ENCODE measurements at places on chromosomes 7 and 10.
A peak's percentile ranks its signal among the peaks of the same experiment; 100 is the strongest.

DNA sequence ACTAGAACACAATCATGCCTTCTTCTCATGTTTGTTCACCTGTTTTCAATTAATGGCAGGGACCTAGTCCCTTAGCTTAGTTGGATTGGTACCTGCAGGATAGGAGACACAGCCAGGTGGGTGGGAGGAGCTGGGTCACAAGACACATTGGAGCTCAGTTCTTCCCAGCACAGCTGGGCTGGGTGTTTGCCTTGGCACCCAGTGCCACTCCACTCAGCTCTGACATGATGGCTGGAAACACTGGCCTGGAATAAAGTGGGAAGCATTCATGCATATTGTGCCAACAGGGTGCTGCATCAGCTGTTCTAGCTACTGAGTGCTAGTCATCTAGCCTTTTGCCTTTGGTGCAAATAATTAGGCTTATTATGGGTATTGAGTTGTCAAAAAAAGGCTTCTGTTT, 226.1 kb downstream of the PTEN start:
- DNase-seq, result no peak

DNA sequence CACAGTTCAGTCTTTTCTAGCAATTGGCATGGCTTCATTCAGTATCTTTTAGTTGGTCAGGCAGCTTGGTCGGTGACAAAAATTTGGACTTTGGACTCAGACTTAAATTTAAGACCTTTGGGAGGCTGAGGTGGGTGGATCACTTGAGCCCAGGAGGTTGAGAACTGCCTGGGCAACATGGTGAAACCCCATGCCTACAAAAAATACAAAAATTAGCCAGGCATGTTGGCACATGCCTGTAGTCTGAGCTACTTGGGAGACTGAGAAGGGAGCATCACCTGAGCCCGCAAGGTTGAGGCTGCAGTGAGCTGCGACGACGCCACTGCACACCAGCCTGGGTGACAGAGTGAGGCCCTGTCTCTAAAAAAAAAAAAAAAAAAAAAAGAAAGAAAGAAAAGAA, 19.5 kb upstream of the ITPRID1 start:
- DNase-seq, result no peak

GRCh38 chr7:2261611-2262010, 19.6 kb downstream of the NUDT1 start:
- no peak for DNase-seq

DNA sequence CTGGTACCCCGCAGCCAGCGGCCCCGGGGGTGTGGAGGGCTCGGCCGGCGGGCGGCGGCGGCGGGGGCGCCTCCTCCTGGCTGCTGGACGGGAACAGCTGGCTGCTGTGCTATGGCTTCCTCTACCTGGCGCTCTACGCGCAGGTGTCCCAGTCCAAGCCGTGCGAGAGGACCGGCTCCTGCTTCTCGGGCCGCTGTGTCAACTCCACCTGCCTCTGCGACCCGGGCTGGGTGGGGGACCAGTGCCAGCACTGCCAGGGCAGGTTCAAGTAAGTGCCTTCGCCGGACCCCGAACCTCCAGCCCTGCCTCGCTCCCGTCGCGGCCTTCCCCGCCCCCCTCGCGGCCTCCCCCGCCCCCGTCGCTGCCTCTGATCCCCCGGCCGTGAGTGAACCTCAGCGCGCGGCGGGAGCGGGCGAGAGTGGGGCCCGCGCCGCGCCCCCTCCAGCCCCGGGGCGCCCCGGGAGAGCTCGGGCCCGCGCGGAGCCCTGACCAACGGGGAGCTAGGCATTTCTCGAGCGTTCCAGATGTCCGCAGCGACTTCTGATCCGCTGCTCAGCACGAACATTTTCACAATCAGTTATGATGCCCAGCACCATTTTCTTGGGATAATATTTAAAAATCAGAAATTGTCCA, 727 bp downstream of the ATRNL1 start:
- no peak for DNase-seq

DNA sequence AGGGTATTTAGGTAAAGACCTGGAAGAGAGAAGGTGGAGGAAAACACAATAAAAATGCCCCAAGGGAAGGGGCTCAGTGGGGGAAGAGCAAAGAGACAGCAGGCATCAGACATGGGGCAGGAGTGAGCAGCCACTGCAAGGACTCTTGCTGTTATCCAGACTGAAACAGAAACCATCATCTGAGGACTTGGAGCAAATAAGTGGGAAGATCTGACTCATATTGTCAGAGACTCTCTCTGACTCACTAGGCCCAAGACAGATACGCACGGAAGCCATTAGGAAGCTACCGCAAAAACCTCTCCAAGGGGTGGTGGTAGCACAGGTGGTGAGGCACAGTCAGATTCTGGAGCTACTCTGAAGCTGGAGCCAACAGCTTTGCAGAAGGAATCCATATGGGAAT, 110.7 kb downstream of the RNF32 start:
- DNase-seq, result peak; percentile 18

- no peak for DNase-seq
Measured at GRCh38 chr7:47669901-47670384, 88.0 kb upstream of the TNS3 start.

GRCh38 chr7:106844279-106844997, 20.6 kb upstream of the PIK3CG start:
- no peak for DNase-seq

GRCh38 chr10:71216751-71217265, 4.4 kb downstream of the UNC5B start:
- DNase-seq, result no peak

DNA sequence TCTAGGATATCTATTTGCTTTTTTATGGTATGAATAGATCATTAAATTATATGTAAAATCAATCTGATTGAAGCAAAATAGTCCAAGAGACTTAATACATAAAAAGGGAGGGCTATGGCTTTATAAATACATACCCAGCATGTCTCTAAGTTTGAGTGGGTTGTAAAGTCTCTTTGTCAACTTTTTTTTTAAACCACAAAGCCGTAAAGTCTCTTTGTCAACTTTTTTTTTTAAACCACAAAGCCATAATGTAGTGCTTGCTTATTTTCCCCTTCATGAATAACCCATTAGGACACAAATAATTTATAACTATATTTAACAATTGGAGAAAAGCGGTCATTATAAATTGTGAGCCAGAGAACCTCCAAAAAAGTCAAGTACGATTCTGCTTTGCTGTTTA, 5.7 kb downstream of the HECTD2 start:
- DNase-seq, result no peak

GRCh38 chr10:70843776-70844489, 28.2 kb downstream of the SGPL1 start:
- DNase-seq, result no peak

DNA sequence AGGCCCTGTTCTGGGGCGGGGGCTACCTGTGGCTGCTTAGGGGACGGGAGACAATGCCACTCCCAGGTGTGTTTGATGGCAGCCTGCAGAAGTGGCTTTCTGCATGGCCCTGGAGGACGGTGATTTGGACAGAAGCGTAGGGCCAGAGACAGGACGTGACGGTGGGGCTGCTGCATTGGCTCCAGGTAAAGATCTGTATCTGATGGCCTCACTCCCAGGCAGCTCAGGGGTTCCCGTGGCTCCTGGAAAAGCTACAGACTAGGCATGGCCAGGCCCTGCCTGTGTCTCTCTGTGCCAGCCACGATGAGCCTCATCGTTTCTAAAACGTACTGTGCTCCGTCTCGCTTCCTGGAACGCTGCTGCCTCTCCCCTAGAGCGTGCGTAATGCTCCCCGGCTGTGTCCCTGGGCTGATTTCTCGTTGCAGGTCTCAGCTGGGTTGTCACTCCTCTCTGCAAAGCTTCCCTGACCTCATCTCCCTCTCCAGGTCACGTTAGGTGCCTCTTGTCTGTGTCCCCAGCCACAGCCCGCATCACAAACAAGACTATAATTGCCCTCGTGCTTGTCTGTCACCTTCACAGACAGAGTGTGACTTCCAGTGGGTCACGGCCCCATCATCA, 12.6 kb downstream of the GTF2IRD1 start:
- DNase-seq, result no peak

- no peak for DNase-seq
Measured at GRCh38 chr7:31054608-31055278, 2.6 kb downstream of the ADCYAP1R1 start.

- no peak for DNase-seq
Measured at GRCh38 chr10:23568996-23569395, 130.1 kb downstream of the OTUD1 start.

DNA sequence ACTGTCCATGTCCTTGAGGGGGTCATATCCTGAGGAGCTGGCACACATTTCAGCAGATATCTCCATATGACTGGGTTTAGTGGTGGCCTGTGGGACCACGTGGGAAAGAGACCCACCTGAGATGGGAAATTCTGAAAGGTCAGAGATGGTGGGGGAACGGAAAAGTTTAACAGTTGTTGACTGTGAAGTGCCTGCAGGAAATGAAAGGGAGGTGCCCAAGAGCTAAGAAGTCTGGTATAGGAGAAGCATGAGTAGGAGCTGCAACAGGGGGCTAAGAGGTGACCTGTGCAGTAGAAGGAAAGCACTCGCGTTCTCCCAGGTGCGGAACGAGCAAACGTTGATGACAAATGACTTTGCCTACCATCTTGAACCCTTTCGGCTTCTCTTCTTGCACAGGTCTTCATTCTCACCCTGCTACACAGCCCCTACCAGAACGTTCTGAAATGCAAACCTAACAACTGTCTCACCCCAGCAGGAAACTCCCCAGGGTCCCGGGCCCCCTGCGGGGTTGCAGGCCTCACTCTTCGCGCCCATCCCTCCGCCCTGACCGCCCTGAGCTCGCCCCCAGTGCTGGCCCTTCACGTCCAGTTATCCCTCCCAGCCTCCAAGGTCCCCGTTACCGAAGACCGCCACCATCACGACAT, 9.8 kb upstream of the FXYD4 start:
- DNase-seq, result no peak

- no peak for DNase-seq
Measured at GRCh38 chr7:157635669-157636068, 298.9 kb downstream of the DNAJB6 start.

DNA sequence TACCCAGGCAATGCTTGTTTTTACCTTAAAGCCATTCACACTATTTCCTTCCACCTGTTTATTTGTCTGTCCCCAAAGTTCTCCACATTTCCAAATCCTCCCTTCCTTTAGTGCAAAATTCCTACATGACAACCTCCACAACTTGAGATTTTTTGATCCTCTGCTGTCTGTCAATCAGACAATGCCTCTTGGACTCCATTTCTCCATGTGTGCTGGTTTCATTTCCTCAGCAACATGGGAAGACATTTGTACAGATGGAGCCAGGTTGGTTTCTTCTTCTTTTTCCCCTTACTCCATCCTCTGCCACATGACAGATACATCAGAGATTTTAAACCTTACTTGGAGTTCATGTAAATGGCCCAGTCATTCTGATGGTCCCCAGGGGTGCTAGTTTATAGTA, 19.1 kb upstream of the GIMAP2 start:
- no peak for DNase-seq

GRCh38 chr7:137981668-137982067, 20.2 kb downstream of the CREB3L2 start:
- DNase-seq, result no peak

- DNase-seq, result no peak
Measured at GRCh38 chr7:29199776-29200175, 5.2 kb downstream of the CHN2 start.

DNA sequence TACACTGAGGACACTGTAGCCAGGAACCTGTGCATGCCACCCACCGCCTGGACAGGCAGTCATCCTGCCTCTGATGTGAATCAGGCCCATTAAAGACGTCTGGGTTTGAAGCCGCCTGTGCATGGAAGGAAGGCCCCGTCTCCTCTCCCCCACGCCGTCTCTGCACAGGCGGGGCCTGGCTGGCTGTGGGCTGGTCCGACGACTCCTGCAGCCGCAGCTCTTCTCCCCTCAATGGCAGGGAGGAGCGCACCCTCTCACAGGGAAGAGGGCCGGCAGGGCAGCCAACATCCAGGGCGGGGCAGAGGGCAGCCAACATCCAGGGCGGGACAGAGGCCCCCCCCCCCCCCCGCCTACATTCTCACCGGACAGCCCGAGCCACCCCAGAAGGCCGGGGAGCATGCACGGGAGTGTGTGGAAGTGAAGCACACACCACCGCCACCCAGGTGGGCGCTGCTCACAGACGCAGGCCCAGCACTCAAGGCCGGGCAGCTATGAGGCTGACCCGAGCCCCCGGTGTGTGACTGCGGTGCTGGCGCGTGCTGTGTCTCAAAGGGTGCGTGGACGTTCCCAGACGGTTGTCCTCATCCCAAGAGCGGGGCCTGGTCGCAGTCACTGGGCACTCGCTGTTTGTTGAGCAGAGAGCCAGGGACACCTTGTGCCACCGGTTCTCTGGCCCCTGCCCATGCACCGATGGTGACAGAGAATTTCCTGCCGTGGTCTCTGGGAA, 19.1 kb downstream of the DPYSL4 start:
- DNase-seq, result no peak

DNA sequence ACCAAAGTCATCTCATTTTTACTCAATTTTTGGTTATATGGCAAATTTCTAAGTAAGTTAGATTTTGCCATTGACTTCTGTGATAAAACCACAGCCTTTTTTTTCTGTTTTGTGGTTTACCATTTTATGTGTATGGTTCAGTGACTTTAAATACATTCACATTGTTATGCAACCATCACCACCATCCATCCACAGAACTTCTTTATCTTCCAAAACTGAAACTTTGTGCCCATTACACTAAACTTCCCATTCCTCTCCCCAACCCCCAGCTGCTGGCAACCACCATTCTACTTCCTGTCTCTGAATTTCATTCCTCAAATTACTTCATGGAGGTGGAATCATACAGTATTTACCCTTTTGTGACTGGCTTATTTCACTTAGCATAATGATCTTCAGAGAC, 280.4 kb upstream of the TCERG1L start:
- DNase-seq, result no peak

DNA sequence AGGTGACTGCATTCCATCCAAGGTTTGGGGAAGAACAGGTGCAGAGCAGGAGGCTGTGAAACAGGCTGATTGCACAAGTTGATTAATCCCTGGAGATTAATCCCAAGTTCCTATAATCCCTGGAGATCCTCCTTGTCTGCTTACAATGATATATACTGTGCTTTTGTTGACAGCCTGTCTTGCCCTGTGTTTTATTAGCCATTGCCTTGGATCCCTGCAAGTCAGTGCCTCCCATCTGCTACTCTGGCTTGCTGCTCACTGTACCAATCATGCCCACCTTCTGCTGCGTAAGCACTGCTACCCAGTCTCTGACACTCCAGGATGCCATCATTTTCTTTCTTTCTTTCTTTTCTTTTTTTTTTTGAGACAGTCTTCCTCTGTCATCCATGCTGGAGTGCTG, 65.4 kb downstream of the ANKRD61 start:
- no peak for DNase-seq

- DNase-seq, result no peak
Measured at GRCh38 chr7:94529516-94529915, 19.9 kb downstream of the CASD1 start.

GRCh38 chr10:90031776-90032175, 330.4 kb downstream of the KIF20B start:
- DNase-seq, result no peak

- DNase-seq, result no peak
Measured at GRCh38 chr7:47897831-47898230, 50.4 kb downstream of the PKD1L1 start.

DNA sequence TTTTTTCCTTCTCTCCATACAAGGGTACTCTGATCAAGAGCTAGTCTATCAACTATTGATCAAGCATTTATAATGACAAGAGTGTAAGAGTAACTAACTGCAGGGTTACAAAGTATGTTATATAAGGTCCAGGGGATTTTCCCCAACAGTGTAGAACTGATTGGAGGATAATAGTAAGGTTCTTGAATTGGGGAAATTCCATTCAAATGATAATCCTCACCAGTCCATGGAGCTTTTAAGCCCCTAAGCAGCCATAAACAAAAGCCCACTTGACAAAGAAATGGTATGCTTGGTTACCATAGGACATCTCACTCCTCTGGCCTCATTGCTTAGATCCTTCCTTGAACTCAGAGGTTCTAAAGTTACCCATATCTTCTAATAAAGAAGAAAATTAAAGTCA, 8.2 kb downstream of the YME1L1 start:
- no peak for DNase-seq
